Adipose tissue (tissue), 3 donors: ENCODE measurements at places on chromosomes 4 and X. TPM values are rescaled to one million over a fixed set of nuclear protein-coding genes. Genes with fewer than 3 reads are reported as not detected.

The MAGED1 gene
- 28.6 TPM for polyA plus RNA-seq

The MAGED4B gene
- polyA plus RNA-seq, result 5.5 TPM

The AREG gene
- 13.2 TPM for polyA plus RNA-seq

The FAM47E gene
- polyA plus RNA-seq, result 9.0 TPM

The GPR173 gene
- 0.33 TPM for polyA plus RNA-seq

The NPY5R gene
- polyA plus RNA-seq, result 3.1 TPM

The SASH3 gene
- 10.7 TPM for polyA plus RNA-seq

The EGFL6 gene
- polyA plus RNA-seq, result 0.06 TPM

The MAGEA9B gene
- not detected for polyA plus RNA-seq

The FRMD7 gene
- polyA plus RNA-seq, result not detected

The GIMD1 gene
- polyA plus RNA-seq, result not detected

The CORIN gene
- 0.41 TPM for polyA plus RNA-seq
